ENCODE measurements at places on chromosomes 3 and 15.

GRCh38 chr15:77187751-77188464, 117.0 kb upstream of the TSPAN3 start:
- no peak for DNase-seq

DNA sequence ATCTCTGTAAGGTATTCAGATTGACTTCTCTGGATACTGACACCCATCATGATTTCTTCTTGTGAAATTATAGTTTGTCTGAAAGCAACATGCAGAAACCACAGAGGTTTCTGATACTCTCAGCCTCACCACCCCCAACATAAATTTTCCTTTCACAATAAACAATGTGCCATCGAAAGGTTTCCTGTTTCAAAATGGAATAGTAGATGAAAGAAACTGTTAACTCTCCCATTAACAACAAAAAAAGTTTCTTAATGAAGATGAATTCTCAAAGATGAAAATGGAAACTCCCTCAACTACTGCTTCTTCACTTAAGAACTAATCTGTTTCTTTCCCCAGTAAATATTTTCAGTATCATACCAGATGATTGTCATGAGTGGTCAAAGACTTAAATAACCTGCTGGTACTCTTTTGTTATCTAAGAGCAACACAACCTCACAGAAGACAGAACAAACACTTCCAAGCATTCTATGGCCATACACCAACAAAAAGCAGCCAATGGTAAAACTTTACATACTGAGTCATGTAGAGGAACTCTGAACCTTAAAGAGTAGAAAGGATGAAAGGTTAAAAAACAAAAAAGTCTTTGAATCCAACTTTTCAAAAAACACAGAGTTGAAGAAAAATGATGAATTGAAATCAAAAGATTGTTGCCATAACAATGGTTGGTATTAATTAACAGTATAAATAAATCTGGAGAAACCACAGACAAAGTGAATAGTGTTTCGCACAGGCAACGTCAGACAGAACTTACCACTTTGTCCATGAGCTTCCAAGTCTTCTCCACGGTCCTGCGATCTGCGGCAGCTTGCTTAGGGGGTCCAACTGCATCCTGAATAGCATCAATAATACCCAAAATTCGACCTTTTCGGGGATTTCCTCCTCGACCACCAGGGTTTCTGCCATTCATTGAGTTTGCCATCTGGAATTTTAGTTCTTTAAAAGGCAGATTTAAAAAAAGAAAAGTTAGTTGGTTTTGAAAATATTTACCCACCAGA, 1.9 kb downstream of the CBLB start:
- peak; percentile 9 for DNase-seq

DNA sequence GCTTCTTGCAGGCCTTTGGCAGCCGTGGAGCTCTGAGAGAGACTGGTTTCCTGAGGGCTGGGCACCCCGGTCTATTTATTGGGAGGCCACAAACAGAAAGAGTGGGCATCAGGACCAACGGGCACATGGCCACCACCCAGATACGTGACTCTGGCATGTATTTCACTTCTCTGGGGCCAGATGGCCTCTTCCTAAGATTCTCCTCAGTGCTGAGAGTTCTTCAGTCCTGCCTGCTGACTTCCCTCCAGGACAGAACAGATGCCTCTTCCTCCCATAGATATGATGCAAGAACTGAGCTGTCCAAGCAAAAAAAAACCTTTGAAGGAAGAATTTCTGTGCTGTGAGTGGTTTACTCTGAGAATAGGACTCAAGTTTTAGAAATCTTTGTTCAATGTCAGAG, 107.7 kb downstream of the IGF2BP2 start:
- no peak for DNase-seq

GRCh38 chr3:29567501-29567900, 286.6 kb downstream of the RBMS3 start:
- no peak for DNase-seq

DNA sequence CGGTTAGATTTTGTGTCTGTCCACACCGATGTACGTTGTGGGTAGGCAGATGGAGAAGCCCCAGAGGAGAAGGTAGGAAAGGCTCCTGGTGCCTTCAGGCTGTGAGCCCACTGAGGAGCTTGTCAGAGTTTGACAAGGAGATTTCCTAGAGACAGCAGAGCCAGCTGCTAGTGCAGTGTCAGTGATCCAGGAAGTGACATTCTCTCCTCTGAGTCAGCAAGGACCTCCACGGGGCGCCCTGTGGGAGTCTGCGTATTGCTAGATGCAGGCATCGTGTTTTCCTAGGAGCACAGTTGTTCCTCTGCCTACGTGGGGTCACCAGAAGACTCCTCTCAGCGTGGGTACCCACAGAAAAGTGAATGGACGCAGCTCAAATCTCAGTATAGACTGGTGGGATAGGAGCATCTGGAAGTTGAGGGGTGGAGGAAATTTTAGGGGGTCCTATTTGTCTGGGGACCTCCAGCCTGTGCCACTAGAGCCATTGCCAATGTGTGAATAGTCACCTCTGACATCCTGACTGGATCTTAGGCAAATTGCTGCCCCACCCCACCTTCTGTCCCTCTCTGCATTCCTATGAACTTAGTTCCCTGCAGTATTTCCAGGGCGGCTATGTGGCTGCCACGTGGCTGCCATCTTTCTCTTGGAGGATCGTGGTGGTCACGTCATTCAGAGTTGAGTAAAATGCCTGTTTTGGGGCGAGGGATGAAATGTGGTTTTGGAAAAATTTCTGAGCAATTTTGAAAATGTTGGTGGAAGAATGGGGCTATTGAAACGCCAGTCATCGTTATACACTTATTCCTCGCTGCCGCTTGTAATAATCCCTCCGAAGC, 84.8 kb upstream of the KLHL25 start:
- DNase-seq, result peak; percentile 83

GRCh38 chr3:135017003-135017893, 222.2 kb downstream of the EPHB1 start:
- no peak for DNase-seq

DNA sequence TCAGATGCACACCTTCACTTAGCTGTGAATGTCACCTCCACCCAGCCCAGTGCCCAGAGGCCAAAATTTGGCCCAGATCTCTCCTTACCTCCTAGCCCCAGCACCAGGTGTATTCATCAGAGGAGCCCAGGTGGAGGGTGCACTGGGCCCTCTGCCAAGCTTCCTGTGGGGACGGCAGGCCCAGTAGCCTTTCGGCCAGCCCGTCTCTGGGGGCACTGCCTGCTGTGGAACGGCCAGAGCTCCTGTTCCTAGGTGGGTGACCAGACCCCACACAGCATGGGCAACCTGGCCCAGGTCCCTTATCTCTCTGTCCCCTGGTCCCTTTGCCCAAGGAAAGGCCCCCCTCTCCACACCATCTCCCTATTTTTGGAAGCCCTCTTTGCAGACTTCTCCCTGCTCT, 67.8 kb downstream of the AAGAB start:
- DNase-seq, result no peak
